ENCODE measurements at places on chromosomes 13 and 19.

DNA sequence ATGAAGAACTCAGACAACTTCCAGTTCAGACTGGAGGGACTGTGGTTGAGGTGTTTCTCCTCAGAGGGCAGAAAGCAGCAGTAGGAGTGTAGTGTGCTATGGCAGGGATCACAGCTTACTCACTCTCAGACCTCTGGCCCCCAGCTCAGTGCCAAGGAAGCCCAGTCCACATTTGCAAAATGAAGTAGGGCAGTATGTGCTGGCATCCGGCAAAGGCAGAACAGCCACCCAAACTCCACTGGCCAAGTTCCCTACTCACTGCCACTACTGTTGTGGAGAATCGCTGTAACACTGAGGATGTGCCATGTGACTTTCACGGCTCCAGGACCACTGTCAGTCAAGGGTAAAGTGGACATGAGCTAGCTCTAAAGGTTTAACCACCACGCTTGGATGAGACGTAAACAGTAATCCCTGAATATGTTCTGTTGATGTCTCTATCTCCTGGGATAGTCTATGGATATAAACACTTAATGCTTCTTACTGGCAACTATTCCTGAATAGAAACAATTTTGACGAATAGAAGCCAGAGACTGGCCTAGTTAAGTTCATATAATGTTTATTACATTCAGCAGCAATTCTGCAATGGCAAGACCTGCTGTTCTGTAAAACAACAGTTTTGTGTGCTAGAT is 67.0 kb upstream of the SLC15A1 start:
- no peak for DNase-seq

- no peak for DNase-seq
These were observed 26.6 kb upstream of the KBTBD6 start for GRCh38 chr13:41159174-41159573.

GRCh38 chr13:44051918-44052675 is 172.4 kb downstream of the LACC1 start:
- no peak for DNase-seq

DNA sequence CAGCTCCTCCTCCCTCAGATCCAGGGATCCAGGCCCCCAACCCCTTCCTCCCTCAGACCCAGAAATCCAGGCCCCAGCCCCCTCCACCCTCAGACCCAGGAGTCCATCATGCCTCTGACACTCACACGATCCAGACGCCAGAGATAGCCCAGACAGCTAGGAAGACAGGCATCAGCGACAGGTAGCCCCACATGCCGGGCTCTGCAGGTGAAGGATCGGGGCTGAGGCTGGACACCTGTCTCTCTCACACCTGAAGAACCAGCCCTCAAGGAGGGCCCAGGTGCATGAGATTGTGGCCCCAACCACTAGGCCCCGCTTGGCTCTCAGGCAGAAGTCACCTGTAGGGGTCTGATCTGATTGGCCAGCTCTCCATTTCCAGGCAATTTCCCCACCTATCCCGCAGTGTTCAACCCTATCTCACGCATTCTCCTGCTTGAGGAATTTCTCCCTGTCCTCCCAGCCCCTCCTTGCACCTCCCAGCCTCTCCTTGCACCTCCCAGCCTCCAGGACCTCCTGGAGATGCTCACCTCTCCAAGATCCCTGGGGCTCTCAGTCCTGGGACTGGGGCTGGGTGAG is 4.2 kb downstream of the TMEM150B start:
- DNase-seq = no peak

GRCh38 chr13:40377783-40378182 is 288.7 kb downstream of the FOXO1 start:
- DNase-seq = no peak

GRCh38 chr13:57865600-57866294 is 234.2 kb downstream of the PCDH17 start:
- no peak for DNase-seq

- peak; percentile 73 for DNase-seq
These were observed 659 bp downstream of the ERF start for GRCh38 chr19:42254089-42254849.

GRCh38 chr19:12648088-12648487 is 18.5 kb downstream of the MAN2B1 start:
- no peak for DNase-seq

DNA sequence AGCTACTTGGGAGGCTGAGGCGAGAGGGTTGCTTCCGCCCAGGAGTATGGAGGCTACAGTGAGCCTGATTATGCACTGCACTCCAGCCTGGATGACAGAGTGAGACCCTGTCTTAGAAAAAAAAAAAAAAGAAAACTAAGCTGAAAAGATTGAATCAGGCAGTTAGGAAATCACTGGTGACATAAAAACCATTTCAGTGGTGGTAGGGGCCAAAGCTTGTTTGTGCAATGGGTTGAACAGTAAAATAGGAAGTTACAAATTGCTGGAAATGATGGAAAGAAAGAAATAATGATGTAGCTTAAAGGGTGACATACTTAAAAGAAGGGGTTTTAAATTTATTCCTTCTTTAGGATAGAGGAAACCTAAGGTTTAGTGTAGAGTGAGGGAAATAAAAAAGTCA is 4.8 kb upstream of the OXGR1 start:
- no peak for DNase-seq

DNA sequence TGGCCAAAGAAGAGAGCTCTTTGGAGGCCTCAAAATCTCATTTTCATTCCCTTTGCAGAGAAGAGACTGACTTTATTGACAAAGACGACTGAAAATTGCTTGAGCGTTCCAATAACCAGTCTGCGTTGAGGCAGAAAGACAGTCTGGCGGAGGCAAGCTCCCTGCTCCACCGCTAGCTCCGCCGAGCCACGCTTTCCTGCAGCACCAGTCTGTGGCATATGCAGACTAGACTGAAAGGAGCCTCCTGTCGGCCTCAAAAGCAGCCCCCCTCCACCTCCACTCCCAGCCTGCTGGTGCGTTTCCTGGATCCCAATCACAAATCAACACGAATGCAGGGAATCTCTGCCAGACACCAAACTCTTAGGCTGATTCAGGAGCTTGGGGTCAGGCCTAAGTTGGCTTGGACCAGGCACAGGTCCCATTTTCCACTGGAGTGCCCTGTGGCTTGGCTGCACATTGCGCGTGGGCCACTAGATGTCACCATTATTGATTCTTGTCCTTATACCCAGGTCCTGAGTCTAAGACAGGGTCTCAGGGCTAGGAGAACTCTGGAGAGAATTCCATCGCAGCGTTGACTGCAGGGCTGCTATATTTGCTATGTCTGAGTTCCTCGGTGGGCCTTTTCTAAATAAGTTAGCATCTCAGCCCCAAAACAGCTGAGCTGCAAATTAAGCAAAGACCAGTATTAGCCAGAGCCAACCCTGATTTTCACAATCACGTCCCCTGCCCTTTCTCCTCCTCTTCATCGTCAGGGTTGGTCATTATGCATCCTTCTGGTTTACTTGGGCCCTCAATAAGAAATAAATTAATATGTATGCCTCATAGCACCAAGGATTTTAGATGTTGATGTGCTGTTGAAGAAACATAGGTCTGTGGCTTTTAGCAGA is 5.2 kb upstream of the ZNF507 start:
- peak; percentile 26 for DNase-seq

DNA sequence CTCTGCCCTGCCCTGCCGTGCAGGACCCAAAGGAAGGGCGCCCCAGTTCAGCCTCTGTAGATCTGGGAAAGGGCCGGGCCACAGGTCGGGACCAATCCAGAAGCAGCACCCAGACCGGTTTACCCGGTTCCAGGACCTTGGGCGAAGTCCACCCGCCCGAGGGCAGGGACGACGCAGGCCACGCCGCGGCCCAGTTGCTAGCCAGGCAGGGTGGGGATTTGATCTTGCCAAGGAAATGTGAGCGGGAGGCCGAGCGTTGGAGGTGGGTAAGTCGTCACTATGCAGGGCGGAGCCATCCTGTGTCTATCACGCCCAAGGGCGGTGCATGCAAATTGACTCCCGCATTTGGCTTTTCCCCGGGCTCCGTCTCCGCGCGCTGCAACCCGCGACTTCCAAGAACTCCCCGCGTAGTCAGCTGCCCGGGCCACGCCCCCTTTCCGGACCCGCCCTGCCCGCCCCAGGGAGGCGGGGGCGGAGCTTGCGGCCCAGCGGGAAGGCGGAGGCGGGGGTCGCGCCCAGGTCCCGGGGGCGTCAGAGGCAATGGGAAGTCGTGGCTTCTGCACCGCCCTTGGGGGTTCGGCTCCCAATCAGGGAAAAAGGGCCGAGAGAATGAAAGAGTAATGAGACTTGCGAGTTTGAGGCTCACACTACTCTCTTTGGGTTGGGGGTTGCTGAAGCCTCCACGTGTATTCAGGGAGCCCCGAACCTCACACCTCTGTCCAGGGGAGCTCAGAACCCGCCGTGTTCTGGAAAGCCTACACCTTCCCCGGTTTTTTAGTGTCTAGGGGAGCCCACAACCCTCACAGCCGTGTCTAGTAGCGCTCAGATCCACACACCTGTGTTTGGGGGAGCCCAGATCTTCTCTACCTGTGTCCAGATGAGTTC is 12.8 kb downstream of the IER2 start:
- DNase-seq = peak; percentile 93

- no peak for DNase-seq
These were observed 126.3 kb downstream of the STK24 start for GRCh38 chr13:98450539-98451111.

DNA sequence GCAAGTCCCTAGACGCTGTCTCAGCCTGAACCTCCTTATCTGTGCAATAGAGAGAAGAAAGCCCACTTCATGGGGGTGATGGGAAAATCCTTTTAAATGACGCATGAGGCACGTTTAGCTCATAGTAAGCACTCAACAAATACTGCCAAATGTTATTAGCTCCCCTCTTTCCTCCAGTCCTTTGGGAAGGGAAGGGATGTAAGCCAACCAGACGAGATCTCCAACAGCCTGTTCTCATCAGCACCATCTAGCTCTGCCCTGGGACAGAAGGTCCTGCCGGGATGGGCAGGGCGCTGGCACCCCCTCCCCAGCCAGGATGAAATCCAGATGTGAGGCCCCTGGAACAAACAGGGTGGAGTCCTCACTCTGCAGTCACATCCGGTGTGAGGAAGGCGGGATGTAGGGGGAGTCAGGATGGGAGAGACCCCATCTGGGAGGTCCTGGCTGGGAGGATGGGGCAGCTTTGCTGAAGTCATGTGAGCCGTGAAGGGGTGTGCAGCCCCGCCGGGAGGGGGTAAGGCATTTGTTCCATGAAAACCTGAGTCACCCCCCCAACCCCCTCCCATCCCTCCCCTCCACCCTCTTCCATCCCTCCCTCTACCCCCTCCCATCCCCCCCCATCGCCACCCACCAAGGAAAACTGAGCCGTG is 4.6 kb downstream of the S1PR2 start:
- no peak for DNase-seq

DNA sequence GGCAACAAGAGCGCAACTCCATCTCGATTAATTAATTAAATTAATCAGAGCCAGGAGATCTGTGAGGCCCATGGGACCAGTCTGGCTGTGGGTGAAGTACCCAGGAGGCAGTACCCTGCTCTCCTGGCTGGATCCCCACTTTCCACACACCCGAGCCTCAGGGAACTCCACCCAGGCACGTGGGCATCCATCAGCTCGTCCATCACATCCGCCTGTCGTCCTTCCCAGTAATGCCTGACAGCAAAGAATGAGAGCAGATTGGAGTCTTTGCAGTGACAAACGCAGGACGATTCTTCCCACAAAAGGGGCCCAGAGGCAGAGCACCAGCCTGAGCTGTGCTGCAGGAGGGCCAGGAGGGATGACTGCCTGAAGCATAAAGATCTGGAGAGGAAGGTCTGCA is 35.8 kb downstream of the VSTM2B start:
- DNase-seq = no peak

GRCh38 chr19:18282021-18282787 is 782 bp upstream of the JUND start:
- DNase-seq = no peak

DNA sequence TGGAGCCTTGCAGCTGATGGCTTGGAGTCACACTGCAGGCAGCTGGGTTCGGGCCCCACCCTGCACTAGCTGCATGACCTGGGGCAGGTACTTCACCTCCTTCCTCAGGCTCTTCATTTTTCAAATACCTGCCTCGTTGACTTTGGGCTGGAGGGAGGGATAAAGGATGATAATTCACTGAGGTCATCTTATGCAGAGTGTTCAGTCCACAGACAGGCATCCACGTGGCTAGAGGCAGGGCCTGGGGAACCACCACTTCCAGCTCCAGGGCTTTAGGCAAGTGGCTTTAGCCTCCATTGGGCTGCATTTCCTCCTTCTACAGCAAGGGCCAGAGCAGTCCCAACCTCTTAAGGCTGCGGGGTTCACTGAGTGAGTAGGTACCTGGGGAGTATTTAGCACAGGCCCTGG is 84.8 kb downstream of the SIPA1L3 start:
- no peak for DNase-seq

DNA sequence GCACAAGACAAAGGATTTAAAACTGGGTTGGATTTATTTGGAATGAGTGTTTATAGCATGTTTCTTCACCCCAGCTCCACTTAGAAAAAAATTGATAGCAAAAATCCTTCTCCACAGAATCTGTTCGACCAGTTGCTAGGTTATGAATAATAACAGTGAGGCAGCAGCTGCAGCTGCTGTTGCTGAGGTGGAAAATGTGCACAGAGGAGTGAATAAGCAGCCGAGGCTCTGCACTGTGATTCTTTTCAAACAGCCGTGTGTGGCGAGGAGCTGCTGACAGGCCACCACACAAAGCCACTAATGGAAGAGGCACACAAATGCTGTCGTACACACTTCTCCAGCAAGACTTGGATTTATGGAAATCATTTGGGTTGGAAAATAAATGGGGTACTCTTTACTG is 6.4 kb upstream of the RASL11A start:
- no peak for DNase-seq

DNA sequence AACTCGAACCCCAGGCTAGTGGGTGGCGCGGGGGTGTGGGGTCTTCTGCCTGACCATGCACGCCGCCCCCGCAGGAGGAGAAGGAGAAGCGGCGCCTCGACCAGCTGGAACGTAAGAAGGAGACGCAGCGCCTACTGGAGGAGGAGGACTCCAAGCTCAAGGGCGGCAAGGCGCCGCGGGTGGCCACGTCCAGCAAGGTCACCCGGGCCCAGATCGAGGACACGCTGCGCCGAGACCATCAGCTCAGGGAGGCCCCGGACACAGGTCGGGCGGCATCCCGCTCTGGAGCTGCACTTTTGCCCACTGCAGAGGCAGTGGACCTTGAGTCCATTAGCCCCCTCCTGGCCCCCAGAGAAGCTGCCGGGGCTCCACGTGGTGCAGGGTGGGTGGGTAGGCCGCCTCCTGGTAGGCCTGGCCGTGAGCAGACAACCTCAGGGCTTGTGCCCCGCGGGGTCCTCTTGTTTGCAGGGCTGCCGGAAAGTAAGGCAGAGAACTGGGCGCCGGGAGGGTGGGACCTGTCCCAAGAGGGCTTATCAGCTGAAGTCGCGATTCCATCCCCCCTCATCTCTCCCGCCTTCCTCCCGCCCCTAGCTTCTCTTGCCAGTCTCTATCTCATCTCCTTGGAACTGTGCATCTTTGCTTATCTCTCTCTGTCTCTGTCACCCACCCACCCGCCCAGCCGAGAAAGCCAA is 9.9 kb downstream of the CCDC124 start:
- DNase-seq = no peak
